ENCODE measurements at places on chromosomes 3 and 15.

GRCh38 chr3:42214565-42215283 lies 51.3 kb downstream of the CCK start:
- peaks cover 10% of the 10 kb centered on the region for H3K36me3 ChIP-seq
- H3K27me3 ChIP-seq, result no peaks in the 10 kb centered on the region
- H3K27ac ChIP-seq, result no peak overlapping the region
- no peak overlapping the region for H3K4me3 ChIP-seq
- DNase-seq, result no peak

GRCh38 chr3:162568706-162569105 lies 1072.1 kb downstream of the OTOL1 start:
- H3K36me3 ChIP-seq, result no peaks in the 10 kb centered on the region
- no peak overlapping the region for H3K27ac ChIP-seq
- no peaks in the 10 kb centered on the region for H3K4me1 ChIP-seq
- H3K4me3 ChIP-seq, result no peak overlapping the region

DNA sequence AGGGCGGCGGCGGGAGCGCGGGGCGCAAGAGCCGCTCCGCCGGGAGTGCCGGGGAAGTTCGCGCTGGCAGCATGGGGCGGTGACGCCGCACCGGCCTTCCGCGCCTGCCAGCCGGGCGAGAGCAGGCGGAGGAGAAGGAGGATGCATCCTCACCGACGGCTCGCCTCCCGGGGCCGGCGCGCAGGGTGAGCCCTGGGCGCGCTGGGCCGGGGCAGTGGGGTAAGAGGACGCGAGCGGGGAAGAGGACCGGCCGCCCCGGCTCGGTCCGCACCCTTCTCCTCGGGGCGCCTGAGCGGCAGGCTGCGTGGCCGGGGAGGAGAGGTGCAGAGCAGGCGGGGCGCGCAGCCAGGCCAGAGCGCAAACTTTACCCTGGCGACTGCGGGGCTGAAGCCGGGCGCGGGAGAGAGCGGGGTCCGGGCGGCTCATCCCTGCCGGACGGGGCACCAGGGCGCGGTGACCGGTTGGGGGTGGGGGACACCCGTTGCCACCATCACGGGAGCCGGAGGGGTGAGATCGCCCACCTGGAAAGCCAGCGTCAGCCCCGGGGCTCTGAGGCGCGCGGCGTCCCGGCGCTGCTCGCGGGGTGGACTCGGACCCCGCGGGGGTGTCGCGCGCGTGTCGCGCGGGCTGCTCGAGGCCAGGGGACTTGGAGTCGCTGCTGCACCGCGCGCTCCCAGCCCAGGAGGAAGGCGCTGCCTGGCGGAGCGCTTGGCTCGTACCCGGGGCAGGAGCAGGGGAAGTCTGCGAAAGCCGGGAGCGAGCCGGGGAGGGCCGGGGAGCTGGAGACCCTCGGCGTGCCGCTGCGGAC lies 542 bp downstream of the GABRA5 start:
- H3K4me1 ChIP-seq, result no peaks in the 10 kb centered on the region
- no peaks in the 10 kb centered on the region for H3K27me3 ChIP-seq
- no peaks in the 10 kb centered on the region for H3K36me3 ChIP-seq

DNA sequence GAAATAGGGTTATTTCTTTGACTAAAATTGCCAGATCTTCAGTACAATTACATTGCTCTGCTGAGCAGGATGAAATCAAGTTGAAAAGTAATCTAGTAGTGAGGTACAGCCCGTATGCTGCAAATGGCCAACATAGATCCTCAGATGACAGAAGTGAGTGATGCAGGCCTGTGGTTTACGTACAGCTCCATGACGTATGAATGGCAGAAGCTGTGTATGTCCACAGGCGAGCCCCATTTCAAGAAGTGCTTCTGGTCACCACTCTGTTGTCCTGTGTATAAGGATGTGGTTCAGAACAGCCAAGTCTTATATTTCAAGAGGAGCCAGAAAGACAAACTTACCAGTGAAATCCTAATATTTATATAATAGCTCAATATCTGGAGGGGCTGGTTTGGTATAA lies 9.2 kb downstream of the CD86 start:
- H3K27ac ChIP-seq, result no peak overlapping the region
- H3K4me3 ChIP-seq, result no peak overlapping the region
- no peaks in the 10 kb centered on the region for H3K36me3 ChIP-seq
- no peaks in the 10 kb centered on the region for H3K27me3 ChIP-seq
- no peaks in the 10 kb centered on the region for H3K4me1 ChIP-seq
- no peak for DNase-seq

DNA sequence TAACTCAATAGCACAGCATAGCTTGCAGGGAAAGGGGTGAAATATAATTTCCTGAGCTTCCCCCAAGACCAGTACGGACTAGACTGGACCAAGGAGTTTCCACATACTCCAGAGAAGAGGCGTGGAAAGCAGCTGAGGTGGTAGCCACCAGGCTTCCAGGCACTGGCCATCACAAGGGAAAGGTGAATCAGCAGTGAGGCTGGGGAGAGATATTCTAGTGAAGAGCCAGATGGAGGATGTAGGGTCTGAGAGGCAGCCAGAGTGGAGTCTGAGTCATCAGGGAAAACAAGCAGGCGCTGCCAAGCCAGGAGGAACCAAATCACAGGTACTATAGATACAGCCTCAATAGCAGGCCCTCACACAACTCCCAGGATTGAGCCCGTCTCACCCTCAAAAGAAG lies 9.6 kb upstream of the RASA2 start:
- peaks cover 4% of the 10 kb centered on the region for H3K4me1 ChIP-seq
- H3K4me3 ChIP-seq, result no peak overlapping the region
- no peak for DNase-seq
- no peak overlapping the region for H3K27ac ChIP-seq
- no peaks in the 10 kb centered on the region for H3K27me3 ChIP-seq

DNA sequence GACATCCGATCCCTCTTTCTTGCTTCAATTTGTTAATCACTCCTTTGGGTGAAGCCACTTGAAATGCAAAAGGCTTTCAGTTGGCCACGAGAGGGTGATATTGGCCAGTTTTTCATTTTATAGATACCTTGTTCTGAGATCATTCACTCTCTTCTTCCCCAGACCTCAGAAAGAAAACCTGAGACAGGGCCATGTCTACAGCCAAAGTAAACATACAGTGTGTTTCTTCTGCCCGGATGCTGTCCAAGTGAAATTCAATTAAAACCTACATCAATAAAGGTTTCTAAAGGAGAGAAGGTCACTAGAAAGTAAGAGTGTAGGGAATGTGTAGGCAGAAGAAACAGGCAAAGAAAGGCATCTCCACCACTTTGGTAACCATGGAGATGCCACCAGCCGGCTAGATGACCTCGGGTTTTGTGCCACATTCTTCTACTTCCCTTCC lies 39.5 kb upstream of the FMN1 start:
- no peaks in the 10 kb centered on the region for H3K36me3 ChIP-seq
- H3K27me3 ChIP-seq, result peaks cover 5% of the 10 kb centered on the region
- H3K4me1 ChIP-seq, result no peaks in the 10 kb centered on the region
- DNase-seq, result no peak

DNA sequence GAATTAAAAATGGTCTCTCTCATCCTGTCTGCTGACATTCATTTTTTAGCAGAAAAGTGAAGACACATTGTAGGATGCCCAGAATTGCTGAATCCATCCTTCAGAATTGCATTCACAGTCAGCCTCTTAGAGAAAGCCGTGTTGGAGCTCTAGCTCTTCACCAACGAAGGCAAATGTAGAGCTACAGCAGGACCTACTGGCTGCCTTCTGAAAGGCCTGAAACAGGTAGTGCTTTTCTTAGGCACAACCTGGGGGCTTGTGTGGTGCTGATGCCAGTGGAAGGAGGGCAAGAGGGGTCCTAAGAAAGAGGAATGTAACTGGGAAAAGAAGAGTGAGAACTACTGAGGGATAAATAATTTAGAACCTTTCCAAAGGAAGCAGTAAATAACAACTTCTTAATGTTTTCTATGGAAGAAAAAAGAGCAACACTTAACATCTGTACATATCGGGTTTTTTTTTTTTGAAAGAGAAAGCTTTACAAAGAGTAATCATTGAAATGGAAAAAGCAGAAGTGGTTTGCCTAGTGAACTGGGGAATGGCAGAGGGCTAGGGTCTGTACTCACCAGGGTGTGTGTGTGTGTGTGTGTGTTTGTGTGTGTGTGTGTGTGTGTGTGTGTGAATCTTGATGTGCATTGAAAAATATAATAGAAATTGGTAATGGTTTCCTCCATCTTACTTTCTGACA lies 297.8 kb downstream of the SATB1 start:
- no peaks in the 10 kb centered on the region for H3K4me1 ChIP-seq
- no peak for DNase-seq
- no peaks in the 10 kb centered on the region for H3K36me3 ChIP-seq
- H3K4me3 ChIP-seq, result no peak overlapping the region
- H3K27ac ChIP-seq, result no peak overlapping the region

DNA sequence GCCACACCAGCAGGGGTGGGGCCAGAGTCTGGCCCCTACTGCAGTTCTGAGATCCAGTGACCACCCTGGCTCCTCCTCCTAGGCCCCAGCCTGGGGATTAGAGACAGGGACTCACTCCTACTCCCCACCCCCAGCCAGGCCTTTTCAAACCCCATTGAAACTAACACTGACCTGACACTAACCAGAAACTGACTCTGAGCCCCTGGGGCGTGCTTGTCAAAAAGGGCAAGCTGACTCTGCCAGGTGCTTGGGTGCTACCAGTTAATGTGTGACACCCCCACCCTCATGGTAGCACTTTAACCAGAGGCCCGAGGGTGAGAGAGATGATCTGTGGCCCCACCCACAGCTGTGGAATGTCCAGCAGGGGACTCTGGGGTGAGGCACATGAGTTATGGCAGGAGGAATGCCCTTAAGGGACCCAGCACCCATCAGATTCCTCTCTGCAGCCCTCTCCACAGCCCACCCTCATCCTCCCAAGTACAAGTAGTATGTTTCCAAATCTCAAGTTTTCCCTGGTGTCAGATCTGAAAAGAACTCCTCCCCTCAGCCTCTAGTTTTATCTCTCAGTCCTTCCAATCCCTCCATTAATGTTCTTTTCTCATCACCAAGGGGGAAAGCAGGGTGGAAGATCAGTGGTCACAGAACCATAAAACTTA lies 1.4 kb downstream of the PTH1R start:
- peaks cover 12% of the 10 kb centered on the region for H3K4me1 ChIP-seq
- H3K36me3 ChIP-seq, result no peaks in the 10 kb centered on the region
- H3K27ac ChIP-seq, result no peak overlapping the region

GRCh38 chr3:113166719-113167492 lies 44.5 kb upstream of the BOC start:
- H3K27ac ChIP-seq, result no peak overlapping the region
- DNase-seq, result no peak
- no peaks in the 10 kb centered on the region for H3K36me3 ChIP-seq
- no peak overlapping the region for H3K4me3 ChIP-seq
- H3K4me1 ChIP-seq, result no peaks in the 10 kb centered on the region

GRCh38 chr15:41994171-41994650 lies 21.9 kb upstream of the EHD4 start:
- no peaks in the 10 kb centered on the region for H3K4me1 ChIP-seq
- DNase-seq, result no peak
- no peak overlapping the region for H3K27ac ChIP-seq
- no peak overlapping the region for H3K4me3 ChIP-seq
- H3K36me3 ChIP-seq, result no peaks in the 10 kb centered on the region

DNA sequence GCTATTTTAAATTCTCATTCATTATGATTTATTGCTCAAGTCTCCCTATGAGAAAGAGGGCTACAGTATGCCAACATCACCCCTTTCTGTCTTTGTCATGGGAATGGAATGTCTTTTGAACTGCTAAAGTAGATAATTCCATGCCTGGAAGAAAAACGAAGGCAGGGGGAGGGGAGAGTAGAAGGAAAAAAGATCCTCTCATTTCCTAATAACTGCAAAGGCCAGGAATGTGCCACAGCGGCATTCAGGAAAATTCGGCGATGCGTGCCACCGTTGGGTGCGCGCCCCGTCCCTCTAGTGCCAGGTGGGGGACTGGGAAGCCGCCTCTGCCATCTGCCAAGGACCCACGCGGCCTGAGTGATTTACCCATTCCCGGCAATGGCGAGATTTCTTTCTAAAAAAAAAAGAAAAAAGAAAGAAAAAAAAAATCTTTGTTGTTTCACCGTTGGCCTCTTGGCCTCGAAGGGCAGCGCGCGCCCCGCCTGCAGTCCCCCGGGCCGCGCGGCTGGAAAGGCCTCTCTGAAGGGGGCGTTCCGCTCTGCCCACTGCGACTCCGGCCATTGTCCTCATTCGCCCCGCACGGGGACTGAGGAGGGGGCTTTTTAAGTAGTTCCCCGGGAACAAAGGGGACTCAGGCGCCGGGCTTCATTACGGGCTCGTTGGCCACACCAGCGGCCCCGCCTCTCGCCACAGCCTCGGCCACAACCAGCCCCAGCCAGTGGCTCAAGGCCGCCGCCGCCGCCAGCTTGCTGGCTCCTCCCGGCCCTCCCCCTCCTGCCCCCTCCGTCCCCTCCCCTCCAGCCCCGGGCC lies 54.5 kb downstream of the CPN2 start:
- no peak overlapping the region for H3K27ac ChIP-seq
- no peak overlapping the region for H3K4me3 ChIP-seq
- no peaks in the 10 kb centered on the region for H3K36me3 ChIP-seq
- no peaks in the 10 kb centered on the region for H3K27me3 ChIP-seq

- DNase-seq, result no peak
- H3K36me3 ChIP-seq, result no peaks in the 10 kb centered on the region
- no peak overlapping the region for H3K4me3 ChIP-seq
- no peak overlapping the region for H3K27ac ChIP-seq
Measured at GRCh38 chr15:94305133-94305532, 73.8 kb downstream of the MCTP2 start.

DNA sequence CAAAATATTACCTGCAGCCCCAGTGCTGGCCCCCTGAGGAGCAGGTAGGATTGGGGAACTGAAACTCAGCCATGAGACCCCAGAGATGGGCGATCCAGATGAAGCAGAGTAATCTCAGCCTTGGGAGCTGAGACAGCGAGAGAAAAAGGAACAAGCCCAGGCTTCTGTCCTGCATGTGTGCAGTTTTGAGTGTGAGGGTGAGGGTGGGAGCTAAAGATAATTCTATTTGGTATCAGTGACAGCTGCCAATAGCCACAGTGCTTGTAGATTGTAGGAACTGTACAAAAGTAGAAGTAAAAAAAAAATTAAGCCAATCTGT lies 5.9 kb downstream of the ATP8B4 start:
- no peak overlapping the region for H3K4me3 ChIP-seq
- no peaks in the 10 kb centered on the region for H3K36me3 ChIP-seq
- no peak for DNase-seq
- no peaks in the 10 kb centered on the region for H3K4me1 ChIP-seq

GRCh38 chr3:152021951-152022461 lies 148.6 kb downstream of the SUCNR1 start:
- H3K4me1 ChIP-seq, result no peaks in the 10 kb centered on the region
- no peaks in the 10 kb centered on the region for H3K36me3 ChIP-seq
- H3K4me3 ChIP-seq, result no peak overlapping the region
- no peak overlapping the region for H3K27ac ChIP-seq
- no peaks in the 10 kb centered on the region for H3K27me3 ChIP-seq
